ENCODE measurements at places on chromosomes 7 and 10. TPM values are rescaled to one million over a fixed set of nuclear protein-coding genes. Genes with fewer than 3 reads are reported as not detected.
A peak's percentile ranks its signal among the peaks of the same experiment; 100 is the strongest.

DNA sequence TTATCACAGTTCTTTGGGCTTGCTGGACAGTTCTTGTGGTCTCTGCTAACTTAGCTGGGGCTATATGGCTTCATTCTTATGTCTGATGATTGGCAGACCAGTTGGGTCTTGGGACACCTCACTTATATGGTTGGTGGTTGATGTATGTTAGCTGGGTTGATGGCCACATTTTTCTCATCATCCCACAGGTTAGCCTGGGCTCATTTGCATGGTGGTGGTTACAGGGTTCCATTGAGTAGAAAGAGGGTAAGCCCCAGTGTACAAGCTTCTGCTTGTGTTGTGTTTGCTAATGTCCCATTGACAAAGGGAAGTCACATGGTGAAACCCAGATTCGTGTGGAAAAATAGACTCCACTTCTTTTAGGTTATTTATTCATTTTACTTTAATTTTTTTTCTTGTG, 40.6 kb downstream of the TMEM60 start:
- peaks cover 3% of the 10 kb centered on the region for H3K36me3 ChIP-seq
- no peaks in the 10 kb centered on the region for H3K27me3 ChIP-seq
- peaks cover 22% of the 10 kb centered on the region for H3K4me1 ChIP-seq
- H3K27ac ChIP-seq: no peak overlapping the region

GRCh38 chr10:120375666-120376065, 81.4 kb upstream of the PLPP4 start:
- no peak for DNase-seq
- H3K27ac ChIP-seq: no peak overlapping the region
- no peak overlapping the region for H3K4me3 ChIP-seq
- no peaks in the 10 kb centered on the region for H3K36me3 ChIP-seq
- no peaks in the 10 kb centered on the region for H3K27me3 ChIP-seq

GRCh38 chr7:137671920-137672319, 174.9 kb downstream of the DGKI start:
- H3K4me1 ChIP-seq: no peaks in the 10 kb centered on the region
- peaks cover 20% of the 10 kb centered on the region for H3K27me3 ChIP-seq
- H3K4me3 ChIP-seq: no peak overlapping the region
- H3K27ac ChIP-seq: no peak overlapping the region

DNA sequence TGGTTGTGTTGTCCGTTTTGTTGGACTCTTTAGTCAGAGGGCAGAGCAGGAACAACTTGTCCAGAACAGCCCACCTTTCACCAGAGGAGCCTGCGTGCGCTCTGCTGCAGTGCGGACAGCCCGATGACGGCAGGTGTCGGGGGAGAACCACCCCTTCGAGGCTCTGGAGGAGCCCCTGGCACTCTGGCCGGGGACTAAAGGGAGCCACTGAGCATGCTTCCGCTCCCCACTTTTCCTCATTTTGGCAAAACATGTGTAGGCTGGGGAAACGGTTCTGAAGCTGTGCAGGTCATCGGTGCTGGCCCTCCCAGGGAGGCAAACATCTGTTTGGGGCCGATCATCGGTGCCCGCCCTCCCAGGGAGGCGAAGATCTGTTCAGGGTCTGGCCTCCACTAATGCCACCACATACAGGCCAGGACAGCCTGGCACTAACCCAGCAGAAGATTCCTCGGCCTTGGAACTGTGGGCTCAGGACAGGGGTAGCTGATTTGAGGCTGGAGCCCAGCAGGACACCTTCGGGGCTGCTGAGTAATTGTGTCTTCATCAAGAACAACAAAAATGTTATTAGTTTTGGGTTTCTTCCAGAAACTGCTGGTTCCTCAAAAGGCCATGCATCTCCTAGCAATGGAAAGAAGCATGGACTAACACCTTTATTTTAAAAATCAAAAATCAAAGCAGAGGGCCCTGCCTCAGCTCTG, 124.4 kb upstream of the TCERG1L start:
- H3K4me3 ChIP-seq: no peak overlapping the region
- H3K36me3 ChIP-seq: no peaks in the 10 kb centered on the region
- H3K27ac ChIP-seq: no peak overlapping the region
- no peaks in the 10 kb centered on the region for H3K4me1 ChIP-seq
- no peaks in the 10 kb centered on the region for H3K27me3 ChIP-seq
- DNase-seq: no peak

- no peaks in the 10 kb centered on the region for H3K4me1 ChIP-seq
- H3K4me3 ChIP-seq: no peak overlapping the region
- no peak for DNase-seq
- no peaks in the 10 kb centered on the region for H3K36me3 ChIP-seq
- no peak overlapping the region for H3K27ac ChIP-seq
These were observed 172.8 kb upstream of the CXCL12 start for GRCh38 chr10:44557596-44558191.

GRCh38 chr10:35353805-35354204, 17.5 kb downstream of the CCNY start:
- H3K27ac ChIP-seq: no peak overlapping the region

GRCh38 chr10:5411941-5412276, 448 bp upstream of the NET1 start:
- no peak for DNase-seq
- no peak overlapping the region for H3K4me3 ChIP-seq
- peak overlapping the region; percentile 27 for H3K27ac ChIP-seq

GRCh38 chr7:2567679-2568278, 9.0 kb downstream of the IQCE start:
- DNase-seq: no peak
- H3K4me1 ChIP-seq: peaks cover 12% of the 10 kb centered on the region
- H3K27me3 ChIP-seq: no peaks in the 10 kb centered on the region
- H3K36me3 ChIP-seq: no peaks in the 10 kb centered on the region
- H3K4me3 ChIP-seq: no peak overlapping the region

DNA sequence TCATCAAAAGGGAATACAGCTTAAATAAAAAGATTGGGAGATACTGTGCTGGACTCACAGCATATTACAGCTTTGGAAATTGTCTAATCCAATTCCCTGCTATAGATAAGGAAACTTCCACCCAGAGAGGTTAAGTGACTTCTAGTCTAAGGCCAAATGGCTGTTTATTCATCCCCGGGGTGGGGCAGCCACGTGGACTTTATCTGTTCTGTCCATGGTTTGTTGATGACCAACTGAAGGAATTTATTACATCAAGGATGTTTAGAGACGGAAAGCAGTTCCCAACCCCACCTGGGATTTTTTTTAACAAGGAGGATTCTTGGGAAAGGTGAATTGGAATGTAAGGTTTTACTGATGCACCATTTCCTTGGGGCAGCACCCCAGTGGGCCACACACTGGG, 88.6 kb downstream of the ATXN7L1 start:
- peaks cover 17% of the 10 kb centered on the region for H3K27me3 ChIP-seq
- H3K27ac ChIP-seq: no peak overlapping the region
- no peaks in the 10 kb centered on the region for H3K36me3 ChIP-seq
- DNase-seq: no peak
- no peak overlapping the region for H3K4me3 ChIP-seq
- H3K4me1 ChIP-seq: peaks cover 6% of the 10 kb centered on the region

- H3K4me3 ChIP-seq: no peak overlapping the region
- no peaks in the 10 kb centered on the region for H3K36me3 ChIP-seq
- no peaks in the 10 kb centered on the region for H3K4me1 ChIP-seq
- H3K27me3 ChIP-seq: no peaks in the 10 kb centered on the region
These were observed 242.9 kb downstream of the HGF start for GRCh38 chr7:81526971-81527370.

GRCh38 chr7:24216576-24217125, 67.3 kb upstream of the NPY start:
- no peaks in the 10 kb centered on the region for H3K27me3 ChIP-seq
- H3K27ac ChIP-seq: no peak overlapping the region
- no peaks in the 10 kb centered on the region for H3K36me3 ChIP-seq
- no peak overlapping the region for H3K4me3 ChIP-seq
- no peak for DNase-seq
- no peaks in the 10 kb centered on the region for H3K4me1 ChIP-seq

DNA sequence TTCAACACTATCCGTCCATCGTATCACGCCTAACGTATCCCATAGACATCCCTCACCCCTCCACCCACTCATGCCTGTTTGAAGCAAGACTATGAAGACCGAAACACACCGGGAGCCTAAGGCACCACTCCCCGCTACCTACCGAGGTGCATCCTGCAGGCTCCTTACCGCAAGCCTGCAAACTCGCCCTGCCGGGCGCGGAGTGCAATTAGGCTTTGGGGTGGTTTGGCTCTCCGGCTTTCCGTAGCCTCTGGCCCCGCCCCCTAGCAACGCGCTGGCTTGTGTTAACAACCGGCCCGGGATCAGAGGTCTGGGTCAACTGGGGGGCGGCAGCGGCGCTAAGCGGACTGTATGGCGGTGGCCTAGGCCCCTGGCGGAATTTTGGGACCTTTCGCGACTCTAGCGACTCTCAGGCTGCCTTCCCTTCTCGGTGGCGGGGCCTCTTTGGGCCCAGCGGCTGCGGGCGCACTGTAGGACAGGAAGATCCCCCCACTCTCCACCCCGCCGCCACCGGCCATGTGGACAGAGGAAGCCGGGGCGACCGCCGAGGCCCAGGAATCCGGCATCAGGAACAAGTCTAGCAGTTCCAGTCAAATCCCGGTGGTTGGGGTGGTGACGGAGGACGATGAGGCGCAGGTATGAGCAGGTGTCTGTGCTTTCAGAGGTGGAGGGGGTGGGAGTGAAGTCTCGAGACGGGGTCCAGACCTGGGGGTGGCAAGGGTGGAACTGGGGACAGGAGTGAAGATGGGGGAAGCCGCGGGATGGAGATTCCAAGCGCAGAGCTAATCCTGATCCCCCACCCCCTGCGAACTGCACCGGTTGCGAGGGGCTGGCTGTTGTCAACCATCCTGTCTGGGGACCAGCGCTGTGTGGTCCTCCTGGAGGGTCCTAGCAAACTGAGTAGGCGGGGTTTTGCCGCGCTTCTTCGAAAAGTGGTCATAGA, at the start of gene CFAP69:
TSS of gene CFAP69 (plus strand) at position 266 of the 943 bp plus-strand sequence. CDS start at position 517, 251 bp downstream.
- DNase-seq: peak; percentile 87
- H3K36me3 ChIP-seq: no peaks in the 10 kb centered on the region
- peaks cover 21% of the 10 kb centered on the region for H3K4me1 ChIP-seq
- H3K27ac ChIP-seq: no peak within 1 kb of the TSS
- peaks cover 37% of the 10 kb centered on the region for H3K27me3 ChIP-seq

DNA sequence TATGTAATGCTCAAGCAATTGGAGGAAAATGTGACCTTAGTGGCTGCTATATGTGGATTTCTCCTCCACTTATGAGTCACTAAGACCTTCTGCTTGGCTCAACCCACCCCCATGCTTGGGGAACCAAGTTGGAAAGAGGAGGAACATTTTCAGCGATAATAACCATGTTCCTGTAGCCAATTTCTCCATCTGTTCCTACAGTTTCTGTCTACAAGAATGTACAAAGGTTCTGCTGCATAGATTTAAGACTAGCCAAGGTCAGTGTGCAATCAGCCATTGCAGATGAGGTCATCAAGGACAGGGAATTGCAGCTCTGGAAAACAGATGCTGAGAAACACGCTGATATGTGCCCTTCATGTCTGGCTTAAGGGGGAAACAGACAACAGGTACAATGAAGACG, 5.6 kb upstream of the NRCAM start:
- H3K27me3 ChIP-seq: peaks cover 49% of the 10 kb centered on the region
- H3K4me1 ChIP-seq: peaks cover 5% of the 10 kb centered on the region
- DNase-seq: no peak
- H3K27ac ChIP-seq: no peak overlapping the region
- H3K4me3 ChIP-seq: no peak overlapping the region

GRCh38 chr7:103687272-103687671, 241.3 kb upstream of the SLC26A5 start:
- no peak overlapping the region for H3K4me3 ChIP-seq
- H3K27ac ChIP-seq: no peak overlapping the region
- H3K4me1 ChIP-seq: no peaks in the 10 kb centered on the region
- H3K36me3 ChIP-seq: no peaks in the 10 kb centered on the region

DNA sequence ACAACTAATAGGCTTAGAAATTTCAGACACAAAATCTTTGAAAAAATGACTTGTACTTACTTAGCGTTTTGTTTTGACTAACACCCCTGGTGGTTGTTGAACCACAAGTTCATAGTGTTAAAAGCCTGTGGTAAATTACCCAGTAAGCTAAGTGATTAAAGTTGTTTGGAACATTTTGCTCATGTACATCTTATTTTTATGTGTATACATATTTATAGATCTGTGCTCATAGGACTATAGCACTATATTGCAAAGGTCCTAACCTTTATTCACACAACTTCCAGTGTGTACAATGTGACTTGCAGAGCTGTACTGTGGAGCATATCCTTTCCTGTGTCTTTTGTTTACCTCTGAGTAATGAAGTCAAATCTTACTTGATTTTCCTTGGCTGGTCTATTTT, 79.6 kb downstream of the BMPR1A start:
- no peak for DNase-seq

DNA sequence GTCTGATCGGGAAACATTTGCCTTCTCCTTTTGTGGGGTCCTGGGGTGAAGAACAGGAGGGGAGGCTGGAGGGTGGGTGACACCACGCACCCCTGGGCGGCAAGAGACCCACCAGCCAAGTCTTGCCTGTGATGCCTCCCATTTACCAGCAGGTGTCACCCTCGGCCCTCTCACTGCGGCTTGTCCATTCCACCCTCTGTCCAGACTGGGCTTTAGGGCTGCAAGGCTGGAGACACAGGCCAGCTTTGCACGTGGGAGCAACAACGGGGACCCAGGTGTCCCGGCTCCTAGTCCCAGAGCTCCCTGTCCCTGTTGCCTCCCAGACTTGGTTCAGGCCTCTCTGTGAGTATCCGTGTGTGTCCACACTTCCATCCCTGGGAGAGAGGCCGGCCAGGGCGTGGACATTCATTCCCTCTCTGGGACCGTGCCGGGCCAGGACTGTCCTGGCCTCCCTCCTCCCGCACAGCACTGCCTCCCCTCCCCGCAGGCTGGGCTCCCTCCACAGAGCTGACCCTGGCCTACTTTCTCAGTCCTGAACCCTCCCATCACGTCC, 36.2 kb upstream of the GTF2IRD1 start:
- no peaks in the 10 kb centered on the region for H3K4me1 ChIP-seq
- H3K27me3 ChIP-seq: no peaks in the 10 kb centered on the region
- H3K36me3 ChIP-seq: no peaks in the 10 kb centered on the region
- peak; percentile 57 for DNase-seq

DNA sequence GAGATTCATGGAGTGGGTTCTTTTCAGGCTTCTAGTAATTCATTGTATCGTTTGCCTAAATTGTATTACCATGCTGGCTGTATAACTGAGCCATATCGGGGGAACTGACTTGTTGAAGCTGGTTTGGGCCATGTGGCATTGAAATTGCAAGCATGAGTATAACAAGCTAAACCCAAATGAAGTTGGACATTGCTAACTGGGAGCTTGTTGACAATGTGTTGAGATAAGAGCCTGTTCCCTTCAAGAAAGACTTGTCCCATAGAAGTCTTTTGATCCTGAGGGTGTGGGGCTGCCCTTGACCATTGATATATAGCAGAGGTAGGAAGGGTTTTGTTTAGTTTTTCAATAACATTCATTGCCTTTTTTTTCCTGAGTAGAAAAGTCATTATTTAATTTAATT, 156.0 kb downstream of the VTI1A start:
- H3K36me3 ChIP-seq: peaks cover 6% of the 10 kb centered on the region

GRCh38 chr10:122001698-122002097, 12.7 kb downstream of the TACC2 start:
- H3K27ac ChIP-seq: no peak overlapping the region
- H3K36me3 ChIP-seq: no peaks in the 10 kb centered on the region
- H3K27me3 ChIP-seq: no peaks in the 10 kb centered on the region
- H3K4me3 ChIP-seq: no peak overlapping the region
- DNase-seq: no peak
- H3K4me1 ChIP-seq: no peaks in the 10 kb centered on the region

- DNase-seq: no peak
- H3K4me3 ChIP-seq: no peak overlapping the region
- no peaks in the 10 kb centered on the region for H3K4me1 ChIP-seq
- no peak overlapping the region for H3K27ac ChIP-seq
These were observed 128.8 kb downstream of the LHPP start for GRCh38 chr10:124590216-124591122.

The EVX1 gene
- not detected for total RNA-seq

The SPDYE2B gene
- not detected for total RNA-seq

The ZMIZ1 gene
- total RNA-seq: 46.9 TPM

The FGFBP3 gene
- 2.0 TPM for total RNA-seq

The CALML3 gene
- not detected for total RNA-seq

The CARD11 gene
- total RNA-seq: 163 TPM

The OR2AE1 gene
- not detected for total RNA-seq

The GLI3 gene
- not detected for total RNA-seq
